ENCODE measurements at places on chromosomes 5 and 9.

DNA sequence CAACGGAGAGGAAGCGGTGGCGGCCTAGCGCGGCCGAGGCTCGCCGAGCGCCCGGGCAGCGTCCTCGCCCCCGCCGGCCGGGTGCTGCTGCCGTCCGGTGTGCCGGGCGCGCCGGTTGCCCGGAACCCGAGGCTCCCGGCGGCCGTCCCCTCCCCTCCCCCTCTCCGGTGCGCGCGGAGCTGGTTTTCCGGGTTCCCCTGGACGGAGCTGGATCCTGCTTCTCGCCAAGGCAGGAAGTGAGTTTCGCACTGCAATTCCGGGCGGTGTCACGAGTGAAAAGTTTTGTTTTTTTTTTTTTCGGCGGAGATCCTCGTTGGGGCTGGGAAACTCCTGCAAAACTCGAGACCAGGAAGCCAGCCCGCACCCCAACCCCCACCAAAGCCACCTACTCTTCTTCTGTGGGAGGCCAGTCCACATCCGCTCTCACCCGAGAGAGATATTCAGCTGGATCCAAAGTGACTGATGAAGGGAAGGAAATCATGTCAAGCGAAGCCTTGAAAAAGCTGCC lies at the start of gene ERBIN:
Gene ERBIN (plus strand): TSS at position 300 of the 508 bp plus-strand sequence. CDS start 66,144 bp downstream, outside the sequence.
- DNase-seq: peak; percentile 70

- DNase-seq: no peak
Measured at GRCh38 chr9:5983042-5983441, 32.4 kb downstream of the RANBP6 start.

GRCh38 chr5:1504069-1504595 lies 19.6 kb downstream of the LPCAT1 start:
- no peak for DNase-seq

GRCh38 chr9:113873926-113874325 lies 2.2 kb upstream of the ZNF618 start:
- DNase-seq: no peak

DNA sequence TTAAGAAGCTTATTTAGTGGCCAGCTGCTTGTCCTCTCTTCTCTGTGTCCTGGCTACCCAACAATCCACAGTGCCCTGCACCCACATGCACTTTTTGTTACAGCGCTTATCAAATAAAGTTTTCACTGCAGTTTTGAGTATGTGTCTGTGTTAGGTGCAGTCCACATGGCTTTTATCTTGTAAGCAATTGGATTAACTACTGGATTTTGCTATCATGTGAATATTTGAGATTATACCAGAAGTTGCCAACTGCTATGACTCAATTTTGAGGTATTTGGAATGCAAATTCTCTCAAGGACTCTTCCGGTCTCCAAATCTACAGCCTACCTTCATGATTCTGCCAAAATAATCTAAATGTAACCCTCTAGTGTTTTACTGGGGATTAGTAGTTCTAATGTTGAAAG lies 690.2 kb downstream of the NR2F1-AS1 start:
- no peak for DNase-seq

DNA sequence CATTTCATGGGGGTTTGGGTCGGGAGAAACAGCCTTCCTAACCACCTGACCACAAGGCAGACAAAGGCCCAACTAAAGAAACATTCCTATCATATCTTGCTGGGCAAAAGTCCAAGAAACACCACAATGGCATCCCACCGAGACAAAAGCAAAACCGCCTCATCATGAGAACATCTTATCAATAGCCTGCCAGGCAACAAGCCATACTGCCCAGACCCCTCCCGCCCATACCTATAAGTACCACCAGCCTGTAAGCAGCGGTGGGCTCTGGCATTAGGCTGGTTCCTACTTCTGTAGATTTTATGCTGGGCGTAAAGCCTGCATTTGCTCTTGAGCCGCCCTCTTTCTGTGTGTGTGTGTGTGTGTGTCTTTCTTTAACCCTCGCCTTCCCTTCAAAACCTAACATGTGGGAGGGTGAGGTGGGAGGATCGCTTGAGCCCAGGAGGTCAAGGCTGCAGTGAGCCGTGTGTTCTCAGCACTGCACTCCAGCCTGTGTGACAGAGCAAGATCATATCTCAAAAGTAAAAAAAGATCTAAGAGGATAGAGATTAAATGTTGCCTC lies 56.9 kb downstream of the PDE6A start:
- no peak for DNase-seq

DNA sequence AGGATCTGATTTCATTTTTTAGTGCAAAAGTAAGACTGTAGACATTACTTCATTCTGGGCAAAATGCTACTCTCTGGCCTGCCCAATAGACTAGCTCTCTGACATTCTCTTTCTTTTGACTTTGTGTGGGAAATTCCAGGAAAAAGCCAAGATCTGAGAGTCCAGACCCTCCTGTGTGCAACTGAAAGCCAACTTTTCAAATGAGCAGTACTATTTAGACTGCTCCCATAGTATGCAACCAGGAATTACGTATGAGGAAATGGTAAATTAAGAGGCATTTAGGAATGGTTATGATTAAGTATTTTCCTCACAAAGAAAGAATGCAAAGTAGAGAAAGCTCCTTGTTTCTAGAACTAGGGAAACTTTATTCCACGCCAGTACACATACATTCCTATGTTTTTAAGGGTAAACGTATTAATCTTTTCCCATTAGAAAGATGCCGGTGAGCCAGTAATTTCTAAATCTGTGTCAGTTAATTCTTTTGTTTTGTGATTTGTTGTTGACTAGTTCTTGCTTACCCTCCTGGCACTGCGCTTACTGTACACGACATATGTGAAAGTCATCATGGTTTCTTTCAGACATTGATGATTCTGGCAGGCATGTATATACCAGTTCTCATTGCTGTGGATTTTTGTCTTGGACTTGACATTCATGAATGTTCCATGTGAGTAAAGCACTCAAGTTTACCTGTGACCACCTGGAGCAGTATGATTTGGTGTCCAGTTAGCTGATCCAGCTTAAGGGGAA lies 56.0 kb downstream of the AOPEP start:
- no peak for DNase-seq

DNA sequence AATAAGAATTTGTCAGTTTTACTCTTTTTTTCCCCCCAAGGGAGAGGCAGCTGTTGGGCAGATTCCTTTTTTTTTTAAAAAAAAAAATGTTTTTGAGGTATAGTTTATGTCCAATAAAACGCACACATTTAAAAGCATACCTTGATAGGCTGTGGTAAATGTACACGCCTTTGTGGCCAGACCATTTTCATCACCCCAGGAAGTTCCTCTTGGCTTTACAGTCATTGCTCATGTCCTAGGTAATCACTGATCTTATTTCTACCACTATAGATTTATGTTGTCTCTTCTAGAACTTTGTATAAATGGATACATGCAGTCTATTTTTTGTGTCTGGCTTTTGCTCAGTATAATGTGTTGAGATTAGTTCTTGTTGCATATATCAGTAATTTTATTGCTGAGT lies 9.8 kb downstream of the SUB1 start:
- DNase-seq: no peak

DNA sequence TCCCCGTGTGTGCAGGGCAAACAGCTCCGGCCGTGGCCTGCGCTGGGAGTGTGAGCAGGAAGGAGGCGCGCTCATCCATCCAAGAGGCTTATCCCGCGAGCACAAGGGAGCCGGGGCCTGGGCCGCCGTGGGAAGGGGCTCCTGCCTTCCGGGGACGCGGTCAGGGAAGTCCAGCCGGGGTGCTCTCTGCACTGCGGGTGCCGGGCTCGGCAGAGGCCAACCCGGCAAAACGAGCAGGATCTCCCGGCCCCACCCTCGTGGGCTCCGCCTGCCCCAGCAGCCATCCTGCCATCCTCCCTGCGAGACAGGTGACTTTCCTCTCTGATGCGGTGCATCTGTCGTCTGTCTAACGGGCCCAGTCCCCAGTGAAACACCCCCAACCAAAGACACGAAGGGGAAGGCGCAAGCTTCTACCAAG lies 244.2 kb downstream of the AUH start:
- no peak for DNase-seq

- no peak for DNase-seq
Measured at GRCh38 chr5:123217173-123217572, 128.1 kb downstream of the PRDM6 start.

- no peak for DNase-seq
Measured at GRCh38 chr9:21570643-21571275, 88.6 kb upstream of the IFNE start.

- peak; percentile 90 for DNase-seq
Measured at GRCh38 chr5:179559284-179560252, 9.2 kb downstream of the RUFY1 start.

GRCh38 chr9:125663127-125663526 lies 43.9 kb downstream of the MAPKAP1 start:
- DNase-seq: no peak

- no peak for DNase-seq
Measured at GRCh38 chr5:102811972-102812371, 56.9 kb downstream of the PAM start.

DNA sequence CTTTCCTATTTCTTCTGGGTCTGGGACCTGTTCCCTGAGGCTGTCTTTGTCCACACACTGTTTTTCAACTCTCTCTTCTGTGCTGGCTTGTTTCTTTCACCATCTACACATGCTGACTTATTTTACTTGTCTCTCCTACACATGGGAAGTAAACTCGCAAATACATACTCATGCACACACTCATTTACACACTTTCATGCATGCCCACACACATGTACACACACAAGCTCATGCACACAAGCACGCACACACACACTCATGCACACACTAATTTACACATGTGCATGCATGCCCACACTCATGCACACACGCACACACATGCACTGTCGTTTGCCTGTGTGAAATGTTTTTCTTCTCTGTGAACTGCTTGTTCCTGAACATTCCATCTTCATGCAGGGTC lies 169.0 kb downstream of the IRX2 start:
- DNase-seq: no peak

DNA sequence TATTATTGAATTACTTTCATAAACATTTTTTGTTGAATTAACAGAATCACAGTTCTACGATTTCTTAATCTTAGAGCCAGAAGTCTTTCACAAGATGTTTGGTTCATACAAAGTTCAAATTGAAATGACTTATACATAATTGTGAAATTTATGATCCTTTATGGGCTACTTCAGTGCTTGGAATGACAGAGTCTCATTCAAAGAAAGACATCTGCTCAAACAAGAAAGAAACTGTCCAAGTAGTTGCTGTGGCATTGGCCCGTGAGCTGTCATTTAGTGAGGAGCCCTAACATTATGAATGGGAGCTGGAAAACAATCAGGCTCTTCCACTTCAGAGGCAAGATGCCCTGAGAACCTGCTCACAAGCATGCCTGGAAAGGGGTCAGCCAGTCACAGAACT lies 63.4 kb downstream of the AUH start:
- DNase-seq: no peak

DNA sequence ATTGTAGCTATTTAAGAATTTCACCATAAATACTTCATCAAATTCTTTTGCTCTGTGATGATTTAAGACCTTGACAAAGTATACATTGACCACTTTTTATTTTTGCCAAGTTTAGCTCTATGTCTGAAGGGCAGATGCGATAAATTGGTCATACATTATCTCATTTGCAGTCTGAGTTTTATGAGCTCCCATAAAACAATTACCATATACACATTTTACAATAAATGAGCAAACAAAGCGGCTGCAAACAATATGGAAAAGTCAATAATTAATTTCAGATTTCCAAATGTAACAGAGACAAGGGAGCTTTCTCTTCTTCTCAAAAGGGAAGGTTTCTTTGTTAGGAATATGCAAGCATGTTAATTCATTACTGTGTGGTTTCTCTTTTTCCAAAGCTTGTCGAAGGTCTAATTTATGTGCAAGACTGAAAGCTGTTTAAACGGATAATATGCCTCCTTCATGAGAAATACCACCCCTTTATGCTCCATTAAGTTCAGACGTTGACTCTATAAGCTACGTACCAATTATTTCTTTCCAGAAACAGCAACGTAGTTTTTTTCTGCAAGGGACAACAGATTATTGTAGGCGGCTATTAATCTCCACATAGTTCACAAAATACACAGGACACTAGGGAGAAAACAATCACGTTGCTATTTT lies 7.0 kb upstream of the IZUMO3 start:
- no peak for DNase-seq

Measured in T-helper 1 cell (primary cell).